ENCODE measurements at places on chromosomes 11 and 22.

DNA sequence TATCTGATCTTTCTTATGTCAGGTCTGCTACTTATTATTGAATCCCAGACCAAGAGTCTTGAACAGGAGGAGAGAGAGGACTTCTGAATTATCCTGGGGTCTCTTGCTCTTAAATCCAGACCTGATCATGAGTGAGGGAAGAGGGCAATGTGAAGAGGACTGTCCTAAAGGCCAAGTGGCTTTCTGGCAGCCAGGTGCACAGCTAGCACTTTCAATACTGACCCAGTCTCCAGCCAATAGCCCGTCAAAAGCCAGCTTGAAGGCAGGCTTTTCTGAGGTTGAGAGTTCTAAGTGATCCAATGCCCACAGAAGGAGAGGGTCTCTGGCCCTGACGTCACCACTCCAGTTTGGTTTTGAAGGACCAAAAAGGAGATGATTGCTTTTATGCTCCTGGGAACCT lies 37.2 kb downstream of the FBXO7 start:
- no peak for DNase-seq

DNA sequence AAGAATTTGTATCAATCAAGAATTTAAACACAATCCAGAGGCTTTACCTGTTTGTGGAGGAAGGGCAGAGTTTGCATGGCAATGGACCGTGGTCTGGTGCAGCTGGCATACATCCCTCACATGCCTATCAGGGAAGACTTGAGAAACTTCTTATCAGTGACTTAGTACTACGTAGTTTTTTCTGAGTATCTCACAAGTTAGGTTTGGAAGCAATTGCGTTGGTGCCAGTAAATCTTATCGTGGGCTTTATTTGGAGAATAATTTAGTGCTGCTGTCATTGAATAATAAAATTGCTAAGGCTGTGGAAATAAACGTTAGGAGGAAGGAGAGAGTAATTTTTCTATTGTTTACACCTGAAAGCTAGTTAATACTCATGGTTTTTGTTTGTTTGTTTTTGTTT lies 72.3 kb downstream of the PRMT3 start:
- no peak for DNase-seq

DNA sequence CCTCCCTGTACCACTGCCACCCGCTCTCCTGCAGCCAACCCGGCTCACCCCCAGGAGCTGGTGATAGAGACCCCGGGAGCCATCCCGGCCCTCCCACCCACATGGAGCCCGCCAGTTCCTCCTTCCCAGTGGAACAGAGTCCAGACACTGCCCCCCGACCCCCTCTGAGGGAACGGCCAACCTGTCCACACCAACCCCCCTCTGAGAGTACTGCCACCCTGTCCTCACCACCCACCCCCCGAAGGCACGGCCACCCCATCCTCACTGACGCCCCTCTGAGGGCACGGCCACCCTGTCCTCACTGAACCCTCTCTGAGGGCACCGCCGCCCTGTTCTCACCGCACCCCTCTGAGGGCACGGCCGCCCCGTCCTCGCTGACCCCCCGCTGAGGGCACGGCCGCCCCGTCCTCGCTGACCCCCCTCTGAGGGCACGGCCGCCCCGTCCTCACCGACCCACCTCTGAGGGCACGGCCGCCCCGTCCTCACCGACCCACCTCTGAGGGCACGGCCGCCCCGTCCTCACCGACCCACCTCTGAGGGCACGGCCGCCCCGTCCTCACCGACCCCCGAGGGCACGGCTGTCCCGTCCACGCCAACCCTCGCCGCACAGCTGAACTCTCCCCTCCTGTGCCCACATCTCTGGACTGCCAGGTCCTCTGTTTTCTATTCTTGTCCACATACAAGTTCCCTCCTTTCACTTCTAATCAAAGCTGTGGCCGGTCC lies 18.0 kb downstream of the TOLLIP start:
- DNase-seq: no peak

DNA sequence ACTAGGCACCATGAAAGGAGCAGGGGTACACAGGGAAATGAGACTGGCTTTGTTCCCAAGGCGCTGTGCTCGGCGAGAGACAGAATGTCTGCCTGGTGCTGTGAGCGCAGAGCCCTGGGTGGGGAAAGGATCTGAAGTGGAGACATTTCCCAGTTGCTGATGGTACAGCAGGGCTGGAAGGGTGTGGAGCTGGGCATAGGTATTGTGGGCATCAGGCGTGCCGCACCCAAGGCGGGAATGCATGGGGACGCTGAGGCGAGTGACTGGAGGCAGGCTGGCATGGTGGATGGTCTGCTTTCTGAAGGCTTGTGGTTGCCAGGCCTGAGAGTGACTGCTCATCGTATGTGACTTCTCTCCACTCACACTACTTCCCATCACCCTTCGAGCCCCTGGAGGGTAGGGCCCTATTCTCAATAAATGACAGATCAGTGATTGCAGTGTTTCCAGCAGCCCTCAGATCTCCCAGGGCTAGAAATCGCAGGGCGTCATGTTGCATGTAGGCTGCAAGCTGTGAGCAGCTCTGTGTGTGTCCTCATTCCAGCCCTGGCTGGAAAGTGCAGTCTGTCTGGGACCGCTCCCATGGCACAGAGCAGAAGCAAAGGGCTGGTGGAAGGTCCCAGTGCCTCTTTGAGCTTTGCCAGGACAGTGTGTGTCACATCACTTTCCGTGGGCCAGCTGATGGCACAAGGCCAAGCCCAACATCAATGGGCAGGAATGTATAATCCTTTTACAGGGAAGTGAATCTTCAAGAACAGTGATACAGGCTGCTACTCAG lies 67.7 kb downstream of the TBC1D22A start:
- no peak for DNase-seq

DNA sequence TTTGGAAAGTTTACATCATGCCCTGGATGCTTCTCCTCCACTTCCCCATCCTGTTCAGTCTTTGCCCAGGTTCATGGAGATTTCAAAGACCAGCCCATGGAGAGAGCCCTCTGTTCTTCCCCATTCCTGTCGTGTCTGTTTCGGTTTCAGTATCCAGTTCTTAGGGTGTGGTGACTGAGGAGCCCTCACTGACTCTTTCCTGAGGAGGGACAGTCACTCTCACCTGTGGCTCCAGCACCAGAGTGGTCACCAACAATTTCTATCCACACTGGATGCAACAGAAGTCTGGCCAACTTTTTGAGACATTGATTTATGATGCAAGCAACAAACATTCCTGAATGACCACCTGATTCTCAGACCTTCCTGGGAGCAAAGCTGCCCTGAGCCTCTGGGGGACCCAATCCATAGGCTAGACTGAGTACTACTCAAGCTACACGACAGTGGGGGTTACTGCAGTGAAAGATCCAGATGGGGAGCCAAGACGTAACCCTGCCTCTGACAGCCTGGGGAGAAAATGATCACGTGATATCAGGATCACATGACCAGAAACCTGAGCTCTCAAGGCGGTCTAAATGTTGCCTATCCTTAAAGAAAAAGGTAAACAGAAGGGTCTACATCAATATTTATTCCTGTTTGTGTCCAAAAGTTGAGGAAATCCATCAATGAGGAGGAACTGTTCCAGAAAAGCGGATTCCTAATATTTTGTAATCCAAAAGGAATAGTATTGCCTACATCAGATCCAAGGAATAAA lies 76.2 kb upstream of the VPREB1 start:
- DNase-seq: peak; percentile 90

- no peak for DNase-seq
Measured at GRCh38 chr11:61782299-61782698, 10.1 kb downstream of the TMEM258 start.

DNA sequence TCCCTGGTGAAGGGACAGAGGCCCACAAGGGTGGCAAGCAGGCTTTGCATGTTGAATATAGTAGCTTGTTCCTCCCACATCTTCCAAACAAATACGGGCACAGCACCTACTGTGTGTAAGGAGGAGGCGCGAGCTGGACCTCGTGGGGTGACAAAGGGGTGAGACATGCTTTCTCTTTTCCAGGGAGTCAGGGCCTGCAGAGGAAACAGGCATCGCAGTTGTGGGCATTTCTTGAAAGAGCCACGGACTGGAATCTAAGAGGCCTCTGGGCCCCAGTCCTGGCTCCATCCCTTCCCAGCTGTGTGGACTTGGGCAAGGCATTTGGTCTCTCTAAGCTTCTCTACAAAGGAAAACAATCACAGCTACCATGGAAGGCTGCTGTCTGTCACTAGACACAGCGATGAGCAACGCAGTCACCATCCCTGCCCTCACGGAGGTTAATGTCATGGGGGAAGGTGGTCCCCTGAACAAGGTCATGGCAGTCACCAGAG lies 13.0 kb upstream of the CDC42EP1 start:
- no peak for DNase-seq

Measured in NAMALWA (cell line).